ENCODE measurements at places on chromosomes 5 and 9. TPM values are rescaled to one million over a fixed set of nuclear protein-coding genes. Genes with fewer than 3 reads are reported as not detected.
A peak's percentile ranks its signal among the peaks of the same experiment; 100 is the strongest.

DNA sequence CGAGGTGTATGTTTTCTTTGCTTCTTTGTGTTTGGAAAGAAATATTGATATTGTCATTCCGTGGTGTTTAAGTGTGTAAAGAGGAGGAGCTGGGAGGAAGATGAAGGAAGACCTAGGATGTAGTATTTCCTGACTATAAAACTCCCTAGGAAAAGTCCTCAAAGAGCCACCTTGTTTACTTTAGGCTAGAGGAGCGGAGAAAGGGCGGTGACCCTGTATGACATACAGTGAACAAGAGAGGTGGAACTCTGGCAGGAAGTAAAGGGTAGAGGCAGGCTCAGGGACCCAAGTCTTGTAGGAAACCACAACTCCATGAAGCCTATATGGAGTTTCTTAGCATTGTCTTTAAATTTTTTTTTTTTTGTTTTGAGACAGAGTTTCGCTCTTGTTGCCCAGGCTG, 303.9 kb downstream of the DOCK8 start:
- DNase-seq, result no peak

The QRFP gene
- total RNA-seq, result not detected

The PCDHGA3 gene
- not detected for total RNA-seq

DNA sequence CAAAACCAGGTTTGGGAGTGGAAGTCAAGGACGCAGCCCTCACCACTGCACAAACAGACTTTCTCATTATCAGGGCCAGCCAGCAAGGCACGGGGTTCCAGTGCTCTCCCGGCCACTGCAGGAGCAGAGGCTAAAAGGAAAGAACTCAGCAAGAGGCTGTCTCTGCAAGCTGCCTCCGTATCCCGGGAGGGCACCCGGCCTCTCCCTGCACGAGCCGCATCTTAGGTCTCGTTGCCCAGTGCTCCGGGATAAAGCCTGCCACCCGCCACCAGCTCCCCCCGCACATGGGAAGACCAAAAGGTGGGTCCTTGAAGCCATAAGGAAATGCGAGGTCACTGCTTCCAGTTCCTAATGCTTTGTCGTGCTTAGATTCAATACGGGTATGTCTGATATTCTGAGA, 117.2 kb upstream of the SARDH start:
- DNase-seq, result no peak

GRCh38 chr9:122806661-122807060, 6.7 kb downstream of the OR1K1 start:
- no peak for DNase-seq

DNA sequence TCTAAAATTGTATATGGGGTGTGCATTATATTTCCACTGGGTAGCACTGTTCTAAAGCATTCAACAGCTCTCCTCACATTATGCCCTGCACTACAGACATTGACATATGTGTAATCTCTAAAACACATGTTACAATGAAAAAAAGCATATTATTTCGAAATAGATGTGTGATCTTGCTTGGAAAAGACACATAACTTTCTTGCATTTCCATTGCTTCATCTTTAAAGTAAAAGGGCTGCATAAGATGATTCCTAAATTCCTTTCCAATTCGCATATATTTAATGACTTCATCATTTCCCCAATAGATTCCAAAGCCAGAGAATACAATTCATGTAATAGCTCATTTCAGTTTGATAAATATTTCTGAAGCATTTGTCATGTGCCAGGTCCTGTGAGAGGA, 566.9 kb downstream of the PDE4D start:
- DNase-seq, result no peak

The GLRA1 gene
- total RNA-seq, result not detected

DNA sequence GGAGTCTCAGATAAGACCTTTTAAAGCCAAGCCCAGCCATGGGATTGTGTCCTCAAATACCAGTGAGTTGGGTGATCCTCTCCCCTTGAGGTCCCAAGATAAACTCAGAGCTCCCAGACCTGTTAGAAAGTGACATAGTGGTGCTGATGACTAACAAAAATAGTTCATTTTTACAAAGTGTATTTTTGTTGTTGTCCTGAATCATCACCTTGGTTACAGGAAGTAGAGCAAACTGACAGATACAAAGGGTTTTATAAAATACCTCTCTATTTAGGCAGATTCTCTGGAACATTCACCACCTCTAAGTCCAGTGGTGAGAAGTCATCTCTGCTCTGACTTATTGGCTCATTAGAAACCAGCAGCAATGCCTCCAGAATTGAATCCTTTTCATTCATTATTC, 259.3 kb downstream of the CEMIP2 start:
- DNase-seq, result no peak

The S100Z gene
- 1.5 TPM for total RNA-seq

DNA sequence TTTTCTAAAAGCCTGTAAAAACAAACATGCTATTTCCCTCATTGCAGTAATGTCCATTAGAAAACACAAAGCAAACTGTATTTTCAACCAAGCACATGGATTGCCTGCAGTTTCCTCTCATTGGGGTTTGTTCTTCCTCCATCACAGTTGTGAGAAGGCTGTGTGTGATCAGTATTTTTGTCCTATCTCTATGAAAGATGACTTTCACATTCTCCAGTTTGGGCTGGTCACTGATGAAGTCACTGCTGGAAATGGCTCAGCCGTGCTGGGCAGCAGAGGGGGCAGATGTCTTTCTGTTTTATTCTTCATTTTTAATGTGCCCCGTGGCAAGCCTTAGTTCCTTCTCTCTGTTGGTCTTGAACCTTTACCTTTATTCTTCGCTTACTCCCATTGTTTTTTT, 288.9 kb upstream of the MPDZ start:
- DNase-seq, result no peak

The FBLL1 gene
- not detected for total RNA-seq

DNA sequence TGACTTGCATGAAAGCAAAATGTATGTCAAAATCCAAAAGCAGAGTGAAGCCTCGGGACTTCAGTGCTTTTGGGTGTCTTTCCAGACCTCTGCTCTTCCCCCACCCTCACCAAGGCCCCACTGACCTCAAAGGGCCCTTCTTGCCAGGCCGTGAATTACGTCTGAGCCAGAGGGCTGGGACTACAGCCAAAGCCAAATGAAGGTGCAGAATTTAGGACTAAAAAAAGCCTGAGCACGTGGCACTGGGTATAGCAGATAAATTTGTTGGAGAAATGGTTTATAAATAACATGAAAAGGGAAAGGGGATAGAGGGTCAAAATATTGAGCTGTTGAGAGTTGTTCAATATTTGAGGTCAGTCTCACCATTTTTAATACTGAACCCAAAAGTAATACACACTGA, 163.4 kb downstream of the GHR start:
- DNase-seq, result no peak

DNA sequence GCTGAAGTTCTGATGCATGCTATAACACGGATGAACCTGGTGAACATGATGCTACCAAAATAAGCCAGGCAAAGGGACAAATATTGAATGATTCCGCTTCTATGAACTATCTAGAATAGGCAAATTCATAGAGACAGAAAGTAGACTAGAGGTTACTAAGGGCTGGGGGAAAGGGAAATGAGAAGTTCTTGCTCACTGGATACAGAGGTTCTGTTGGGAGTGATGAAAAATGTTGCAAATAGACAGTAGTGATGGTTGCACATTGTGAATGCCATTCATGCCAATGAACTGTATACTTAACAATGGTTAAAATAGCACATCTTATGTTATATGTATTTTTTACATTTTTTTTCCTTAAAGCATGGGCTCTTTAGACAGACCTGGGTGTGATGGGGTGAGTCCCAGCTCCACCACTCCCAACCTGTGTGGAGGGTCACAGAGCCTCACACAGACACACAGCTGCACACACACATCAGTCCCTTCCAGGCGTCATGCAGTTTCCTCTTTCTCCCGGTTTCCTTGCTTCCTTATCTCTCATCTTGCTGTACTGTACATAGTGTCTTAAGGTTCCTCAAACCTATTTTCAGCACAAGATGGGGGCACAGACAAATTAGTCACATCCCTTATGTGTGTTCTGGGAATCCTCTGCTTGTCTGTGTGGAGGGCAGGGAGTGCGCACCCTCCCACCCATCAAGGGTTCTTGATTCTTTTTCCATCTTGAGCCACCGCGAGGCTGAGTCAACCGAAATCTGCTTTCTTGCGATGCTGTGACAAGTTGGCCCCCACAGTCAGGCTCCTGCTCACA, 192.9 kb downstream of the CRB2 start:
- DNase-seq, result no peak

- no peak for DNase-seq
Measured at GRCh38 chr9:11549311-11549794, 936.6 kb upstream of the PTPRD start.

DNA sequence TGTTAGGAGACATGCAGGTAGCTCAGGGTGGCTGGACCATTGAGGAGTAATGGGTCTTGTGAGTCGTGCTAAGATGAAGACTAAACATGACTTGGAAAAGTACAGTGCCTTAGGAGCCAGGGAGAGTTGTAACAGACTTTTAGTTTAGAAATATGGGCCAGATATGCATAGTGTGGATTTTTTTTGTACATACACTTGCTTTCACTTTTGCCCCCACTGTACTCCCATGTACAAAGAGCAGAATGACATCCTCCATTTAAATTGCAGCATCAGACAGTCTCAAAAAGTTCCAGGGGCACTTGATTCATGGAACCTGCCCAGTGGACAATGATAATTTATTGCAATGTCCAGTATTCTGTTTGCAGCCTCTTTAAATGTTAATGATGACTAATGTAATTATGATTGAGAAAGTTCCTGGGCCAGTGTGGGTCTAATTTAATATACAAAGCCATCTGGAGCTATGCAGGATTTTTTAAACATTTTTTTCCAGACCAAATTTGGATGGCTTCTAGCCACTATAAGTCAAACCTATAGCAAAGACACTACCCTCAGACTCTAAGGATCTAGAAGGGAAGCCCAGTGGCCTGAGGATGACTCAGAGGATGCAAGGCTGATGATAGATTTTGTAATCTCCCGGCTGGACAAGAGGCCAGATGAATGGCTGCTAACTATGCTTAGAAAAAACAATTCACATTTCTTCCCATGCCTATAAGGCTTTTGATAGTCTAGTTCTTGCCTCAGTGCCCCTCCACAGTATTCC, 80.1 kb downstream of the TRPC7 start:
- no peak for DNase-seq

GRCh38 chr5:72166070-72166979, 59.0 kb downstream of the MAP1B start:
- DNase-seq, result no peak

The MSH3 gene
- total RNA-seq, result 20.2 TPM

DNA sequence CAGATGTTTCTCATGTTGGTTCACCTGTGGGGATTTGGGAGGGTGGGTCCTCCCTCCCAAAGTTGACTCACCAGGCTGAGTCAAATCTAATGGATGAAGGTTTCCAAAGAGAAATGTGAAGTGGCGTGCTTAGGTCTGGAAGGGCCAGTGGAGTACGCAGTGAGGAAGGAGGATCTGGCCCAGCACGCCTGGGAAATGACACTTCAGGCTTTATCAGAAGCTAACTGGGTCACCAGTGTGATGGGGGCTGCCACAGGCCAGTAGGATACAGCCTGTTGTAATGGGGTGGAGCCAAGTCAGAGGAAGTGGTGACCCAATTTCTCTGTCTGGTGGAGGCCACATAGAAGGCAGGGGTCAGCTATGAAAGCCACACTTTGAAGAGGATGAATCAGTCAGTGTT, 18.0 kb downstream of the POLR1E start:
- no peak for DNase-seq

DNA sequence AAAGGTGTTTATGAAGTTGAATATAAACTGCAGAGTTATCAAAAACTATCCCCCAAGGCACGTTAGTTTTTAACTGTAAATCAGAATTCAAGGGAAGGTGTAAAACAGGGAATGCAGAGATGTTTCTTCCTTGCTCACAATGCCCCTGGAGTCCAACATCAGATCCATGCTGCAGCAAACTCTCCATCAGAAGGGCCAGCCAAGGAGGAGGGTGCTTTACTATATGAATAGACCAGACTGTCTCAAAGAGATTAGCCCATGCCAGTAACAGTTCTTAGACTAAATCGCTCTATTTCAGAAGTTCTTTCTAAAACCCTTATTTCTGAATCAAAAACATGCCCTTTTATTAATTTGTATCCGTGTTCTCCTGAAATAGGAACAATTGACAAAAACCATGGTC, 362.8 kb upstream of the RPS23 start:
- DNase-seq, result no peak

The UBE2QL1 gene
- 0.73 TPM for total RNA-seq

- no peak for DNase-seq
Measured at GRCh38 chr9:90489066-90489465, 153.6 kb downstream of the DIRAS2 start.

The AGXT2 gene
- not detected for total RNA-seq

GRCh38 chr9:35563791-35564197, 41.3 kb upstream of the TESK1 start:
- DNase-seq, result no peak

- peak; percentile 47 for DNase-seq
Measured at GRCh38 chr5:94793113-94793815, 174.8 kb downstream of the SLF1 start.

DNA sequence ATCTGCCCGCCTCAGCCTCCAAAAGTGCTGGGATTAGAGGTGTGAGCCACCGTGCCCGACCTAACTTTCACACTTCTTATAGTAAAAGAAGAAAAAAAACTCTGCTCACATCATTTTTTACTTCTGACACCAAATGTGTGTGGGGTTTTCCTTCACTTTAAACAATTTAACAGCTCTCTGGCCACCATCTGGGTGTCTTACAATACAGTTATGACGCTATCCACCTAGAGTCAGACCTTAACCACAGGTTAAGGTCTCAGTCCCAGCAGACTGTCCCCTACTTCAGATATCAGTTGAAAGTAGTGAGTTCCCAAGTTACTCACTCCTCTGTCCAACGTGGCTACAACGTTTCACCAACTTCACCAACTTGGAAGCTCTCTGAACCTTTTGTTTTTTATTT, 15.4 kb upstream of the ATP6V1G1 start:
- no peak for DNase-seq

GRCh38 chr9:86486891-86487837, 133.0 kb upstream of the TUT7 start:
- DNase-seq, result no peak

GRCh38 chr5:138359621-138360020, 7.1 kb downstream of the KDM3B start:
- DNase-seq, result no peak

DNA sequence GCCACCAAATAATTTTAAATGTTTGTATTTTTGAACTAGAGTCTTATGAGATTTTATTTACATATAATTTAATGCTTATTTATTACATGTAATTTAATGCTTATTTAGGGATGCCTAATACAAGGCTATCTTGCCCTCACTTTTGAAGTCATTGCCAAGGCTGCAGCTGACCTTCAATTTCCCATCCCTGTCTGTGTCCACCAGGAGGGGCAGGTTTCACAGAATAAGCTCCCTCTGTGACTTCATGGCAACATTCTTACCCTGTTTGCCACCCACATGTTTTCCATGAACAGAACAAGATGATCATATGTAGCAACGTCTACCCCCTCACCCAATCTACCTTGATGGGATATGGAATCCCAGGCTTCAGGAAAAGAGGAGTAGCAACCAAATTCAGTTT, 27.0 kb downstream of the C5 start:
- no peak for DNase-seq

- no peak for DNase-seq
Measured at GRCh38 chr9:89878687-89879086, 273.9 kb downstream of the GADD45G start.

Measured in activated T-helper 1 cell treated with anti-CD3 and anti-CD28 coated beads, Interleukin-12 subunit alpha, Interleukin-12 subunit beta, Interleukin-2, Interleukin-4 antibody, amounts not matched to agents 30 ng/mL and 10 ng/mL and 1 ng/mL, durations not matched to agents 14 hours and 24 hours and 36 hours (primary cell).